Activated T-helper 2 cell treated with anti-CD3 and anti-CD28 coated beads, Interferon-gamma antibody, Interleukin-2, Interleukin-4, amounts not matched to agents 10 μg/mL and 5 μg/mL and 100 μg/mL, durations not matched to agents 14 hours and 24 hours and 36 hours (primary cell): ENCODE measurements at places on chromosomes 2 and 18. TPM values are rescaled to one million over a fixed set of nuclear protein-coding genes. Genes with fewer than 3 reads are reported as not detected.

- no peaks in the 10 kb centered on the region for H3K36me3 ChIP-seq
- H3K4me1 ChIP-seq = no peaks in the 10 kb centered on the region
- H3K27me3 ChIP-seq = no peaks in the 10 kb centered on the region
- no peak overlapping the region for H3K27ac ChIP-seq
These were observed 267.8 kb downstream of the PID1 start for GRCh38 chr2:229003256-229003655.

DNA sequence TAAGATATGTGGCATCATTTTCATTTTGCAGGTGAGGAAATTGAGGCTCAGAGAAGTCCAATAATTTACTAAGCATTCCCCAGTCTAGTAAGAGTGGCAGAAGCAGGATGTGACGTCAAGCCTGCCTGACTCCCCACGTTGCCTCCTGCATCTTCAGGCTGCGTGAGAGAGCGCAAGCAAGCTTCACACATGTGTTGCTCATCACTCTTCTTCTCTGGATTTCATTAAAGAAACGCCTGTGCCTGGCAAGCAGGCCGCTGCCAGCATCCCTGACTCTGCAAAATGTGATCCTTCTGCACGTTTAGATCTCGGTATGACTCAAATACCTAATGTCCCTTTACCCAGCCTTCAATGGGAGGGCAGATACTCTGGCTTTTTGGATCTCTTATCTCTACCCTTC is 96.8 kb downstream of the PRKCE start:
- H3K36me3 ChIP-seq = peaks cover 6% of the 10 kb centered on the region
- peaks cover 2% of the 10 kb centered on the region for H3K27me3 ChIP-seq
- H3K4me1 ChIP-seq = peaks cover 13% of the 10 kb centered on the region
- no peak overlapping the region for H3K4me3 ChIP-seq
- no peak overlapping the region for H3K27ac ChIP-seq

The KCNG2 gene
- not detected in 2 replicates for total RNA-seq

DNA sequence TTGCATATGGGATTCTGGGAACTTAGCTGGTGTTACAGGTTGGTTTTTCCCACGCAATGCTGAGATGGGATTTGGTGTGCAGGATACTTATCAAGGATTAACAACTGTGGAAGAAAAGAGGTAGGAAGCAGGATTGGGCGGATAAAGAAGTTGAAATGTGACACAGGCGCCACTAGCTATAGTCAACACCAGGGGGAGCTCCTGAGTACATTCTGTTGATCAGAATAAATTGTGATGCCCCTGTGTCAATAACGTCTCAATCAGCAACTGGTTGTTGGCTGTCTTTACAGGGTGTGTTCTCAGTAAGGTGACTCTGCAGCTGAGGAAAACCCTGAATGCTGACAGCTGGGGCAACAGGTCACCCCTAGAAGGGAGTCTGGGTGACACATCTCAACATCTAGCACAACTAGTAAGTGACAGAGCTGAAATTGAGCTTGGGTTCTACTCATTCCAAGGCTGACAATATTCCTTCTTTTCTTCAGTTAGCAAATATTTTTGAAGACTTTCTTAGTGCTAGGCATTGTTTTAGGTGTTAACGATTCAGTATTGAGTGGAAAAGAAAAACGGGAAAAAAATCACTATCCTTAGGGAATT is 143.0 kb downstream of the ARL6IP6 start:
- H3K36me3 ChIP-seq = no peaks in the 10 kb centered on the region
- no peaks in the 10 kb centered on the region for H3K27me3 ChIP-seq
- no peak overlapping the region for H3K27ac ChIP-seq
- no peak for DNase-seq
- H3K4me1 ChIP-seq = no peaks in the 10 kb centered on the region

GRCh38 chr2:35343135-35343534 is 1012.4 kb upstream of the CRIM1 start:
- H3K27ac ChIP-seq = no peak overlapping the region
- H3K4me3 ChIP-seq = no peak overlapping the region
- no peak for DNase-seq
- H3K27me3 ChIP-seq = no peaks in the 10 kb centered on the region

The MRO gene
- not detected in 2 replicates for total RNA-seq

The UGT1A10 gene
- total RNA-seq = not detected in 2 replicates

The CD226 gene
- total RNA-seq = 81.5 and 85.3 TPM in 2 replicates

The MYL1 gene
- total RNA-seq = not detected in 2 replicates

The DSC2 gene
- not detected in 2 replicates for total RNA-seq

DNA sequence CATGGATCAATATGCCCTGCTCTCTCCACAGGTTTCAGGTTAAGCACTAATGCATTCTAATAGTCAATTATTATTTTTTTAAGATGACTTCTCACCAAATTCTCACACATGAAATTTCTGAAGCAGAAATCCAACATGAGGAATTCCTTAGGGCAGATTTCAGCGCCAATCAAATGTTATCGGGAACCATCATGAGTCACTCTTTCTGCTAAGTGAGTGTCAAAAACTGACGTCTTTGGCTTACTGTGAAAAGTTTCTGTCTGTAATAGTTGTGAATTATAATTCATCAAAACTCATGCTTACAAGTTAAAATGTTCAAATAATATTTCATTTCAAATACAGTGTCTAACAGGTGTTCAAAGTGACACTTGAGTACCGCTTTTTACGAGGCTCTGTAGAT is 1038.6 kb downstream of the SOCS6 start:
- no peak overlapping the region for H3K27ac ChIP-seq
- no peak for DNase-seq
- H3K4me1 ChIP-seq = no peaks in the 10 kb centered on the region
- no peaks in the 10 kb centered on the region for H3K36me3 ChIP-seq
- H3K4me3 ChIP-seq = no peak overlapping the region

DNA sequence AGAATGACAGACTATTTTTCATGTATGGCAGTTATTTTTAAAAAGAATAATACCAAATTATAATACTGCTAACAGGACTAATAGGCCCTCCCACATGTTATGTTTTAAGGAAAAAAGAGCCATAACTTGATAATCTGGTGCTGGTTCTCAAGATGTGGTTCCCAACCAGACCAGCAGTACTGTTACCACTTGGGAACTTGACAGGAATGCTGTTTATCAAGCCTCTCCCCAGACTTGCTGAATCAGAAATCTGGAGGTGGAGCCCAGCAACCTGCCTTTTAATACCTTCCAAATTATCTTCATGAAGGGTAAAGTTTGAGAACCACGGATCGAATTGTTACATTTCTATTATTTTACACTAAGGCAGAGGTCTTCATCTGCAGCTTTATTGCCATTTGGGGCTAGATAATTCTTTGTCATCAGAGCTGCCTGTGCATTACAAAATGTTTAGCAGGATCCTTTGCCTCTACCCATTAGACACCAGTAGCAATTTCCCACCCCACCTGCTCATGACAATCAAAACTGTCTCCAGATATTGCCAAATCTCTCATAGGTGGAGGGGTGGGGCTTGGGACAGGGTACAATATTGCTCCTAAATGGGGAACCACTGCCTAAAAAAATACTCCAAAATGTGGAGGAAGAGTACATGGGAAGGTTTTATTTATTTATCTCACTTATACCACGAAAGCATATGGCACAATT is 629.6 kb downstream of the ARHGAP15 start:
- H3K4me3 ChIP-seq = no peak overlapping the region
- H3K27me3 ChIP-seq = no peaks in the 10 kb centered on the region
- DNase-seq = no peak
- H3K36me3 ChIP-seq = no peaks in the 10 kb centered on the region
- H3K4me1 ChIP-seq = peaks cover 2% of the 10 kb centered on the region
- H3K27ac ChIP-seq = no peak overlapping the region

GRCh38 chr18:65906621-65907034 is 155.8 kb downstream of the CDH7 start:
- no peak overlapping the region for H3K27ac ChIP-seq
- H3K27me3 ChIP-seq = no peaks in the 10 kb centered on the region
- H3K4me3 ChIP-seq = no peak overlapping the region
- no peak for DNase-seq
- no peaks in the 10 kb centered on the region for H3K4me1 ChIP-seq

GRCh38 chr2:212997526-212998020 is 153.8 kb downstream of the IKZF2 start:
- H3K27me3 ChIP-seq = peaks cover 18% of the 10 kb centered on the region
- DNase-seq = no peak
- no peak overlapping the region for H3K4me3 ChIP-seq

DNA sequence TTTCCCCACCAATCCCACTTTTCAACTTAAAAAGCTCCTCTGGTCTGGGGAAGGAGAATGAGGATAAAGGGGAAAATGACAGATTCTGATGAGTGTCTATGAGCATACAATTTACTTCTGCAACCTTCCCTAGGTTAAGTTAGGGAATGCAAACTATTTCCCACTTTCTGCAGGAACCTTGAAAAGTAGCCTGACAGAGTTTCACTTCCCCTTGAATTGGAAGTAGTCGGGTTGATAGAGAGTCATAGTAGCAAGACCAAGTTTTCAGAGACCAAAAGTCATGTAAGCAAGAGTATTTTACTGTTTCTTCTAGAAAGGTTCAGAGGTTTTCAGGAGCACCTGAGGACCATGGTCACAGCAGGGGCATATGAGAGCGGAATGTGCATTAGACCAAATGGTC is 815.1 kb downstream of the CPS1 start:
- H3K27me3 ChIP-seq = no peaks in the 10 kb centered on the region
- no peak overlapping the region for H3K4me3 ChIP-seq
- H3K36me3 ChIP-seq = no peaks in the 10 kb centered on the region
- H3K27ac ChIP-seq = no peak overlapping the region
- peaks cover 5% of the 10 kb centered on the region for H3K4me1 ChIP-seq

The ATOH8 gene
- 0.07 and 0.11 TPM in 2 replicates for total RNA-seq

- peaks cover 46% of the 10 kb centered on the region for H3K4me1 ChIP-seq
- no peaks in the 10 kb centered on the region for H3K27me3 ChIP-seq
- peaks cover 9% of the 10 kb centered on the region for H3K36me3 ChIP-seq
- DNase-seq = peak; percentile 73
These were observed at the start of the genes PECR and TMEM169 for GRCh38 chr2:216081487-216082116. TSS of gene PECR (minus strand) at chr2:216081809. CDS start at chr2:216081741, 68 bp downstream. TSS of gene TMEM169 (plus strand) at chr2:216081919. CDS start at chr2:216095964, 14,045 bp downstream.

DNA sequence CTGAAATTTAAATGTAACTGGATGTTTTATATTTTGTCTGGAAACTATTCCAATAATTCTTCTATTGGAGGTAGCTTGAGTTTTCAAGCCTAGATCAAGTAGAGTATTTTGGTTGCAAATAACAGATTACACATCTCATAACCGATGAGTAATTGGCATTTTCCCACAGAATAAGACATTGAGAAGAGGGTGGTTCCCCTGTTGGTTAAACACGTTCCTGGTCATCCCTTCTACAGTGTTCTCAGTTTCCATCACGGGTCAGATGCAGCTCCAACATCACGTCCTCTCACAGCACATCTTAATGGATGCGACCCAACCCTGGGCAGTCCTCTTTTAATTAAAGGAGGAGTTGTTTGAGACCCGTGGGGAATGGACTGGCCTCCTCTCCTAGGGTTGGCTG is 149.0 kb upstream of the ZNF516 start:
- no peak overlapping the region for H3K4me3 ChIP-seq
- H3K27me3 ChIP-seq = peaks cover 11% of the 10 kb centered on the region
- no peaks in the 10 kb centered on the region for H3K4me1 ChIP-seq
- H3K36me3 ChIP-seq = no peaks in the 10 kb centered on the region
- H3K27ac ChIP-seq = no peak overlapping the region

DNA sequence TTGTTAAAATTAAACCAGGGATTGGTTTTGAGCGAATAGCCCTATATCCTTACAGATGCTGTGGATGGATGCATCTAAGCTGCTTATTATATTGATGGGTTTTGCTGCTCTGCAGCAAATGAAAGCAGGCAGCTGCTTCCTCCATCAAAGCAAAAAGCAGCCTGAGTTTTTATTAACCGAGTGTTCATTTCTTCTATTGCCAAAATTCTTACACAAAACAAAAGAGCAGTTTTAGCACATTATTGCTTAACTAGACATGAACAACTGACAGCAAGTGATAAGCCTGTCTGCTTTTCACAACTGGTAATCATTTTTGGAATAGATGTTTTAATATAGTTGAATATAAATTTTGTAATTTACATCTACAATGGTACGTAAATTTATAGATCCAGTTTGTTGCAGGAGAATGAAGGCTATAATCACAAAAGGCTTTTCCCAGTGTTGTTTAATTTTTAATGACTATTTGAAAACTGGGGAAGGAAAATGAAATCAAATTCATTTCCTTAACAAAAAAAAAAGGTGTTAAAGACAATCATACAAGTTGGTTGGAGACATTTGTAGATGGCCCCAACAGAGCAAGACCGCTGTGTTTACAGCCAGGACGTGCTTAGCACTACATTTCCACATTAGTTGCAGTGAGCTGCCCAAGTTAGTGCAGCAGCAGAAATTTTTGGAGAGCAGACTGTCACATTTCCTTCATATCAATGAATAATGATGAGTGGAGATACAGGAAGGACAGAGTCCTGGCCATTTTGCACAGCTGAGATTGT is 253.6 kb upstream of the SIX3 start:
- no peak overlapping the region for H3K27ac ChIP-seq
- DNase-seq = no peak
- H3K36me3 ChIP-seq = no peaks in the 10 kb centered on the region
- peaks cover 2% of the 10 kb centered on the region for H3K4me1 ChIP-seq
- no peak overlapping the region for H3K4me3 ChIP-seq

DNA sequence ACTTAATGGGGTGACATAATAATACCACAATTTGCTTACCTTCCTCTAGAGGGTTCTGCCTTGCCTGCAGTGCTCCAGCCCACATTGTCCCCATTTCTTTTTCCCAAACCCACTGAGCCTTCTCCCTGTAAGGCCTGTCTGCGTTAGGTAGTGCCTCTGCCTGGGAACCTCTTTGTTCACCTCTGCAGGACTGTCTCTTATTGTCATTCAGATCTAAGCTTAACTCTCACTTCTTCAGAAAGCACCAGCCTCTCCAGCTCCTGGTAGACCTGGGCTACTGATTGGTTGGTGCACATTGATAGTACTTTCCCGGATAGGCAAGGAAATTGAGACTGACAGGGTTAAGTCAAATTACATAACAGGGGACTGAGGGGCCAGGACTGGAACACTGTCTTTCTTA is 49.1 kb downstream of the CCDC85A start:
- H3K4me1 ChIP-seq = no peaks in the 10 kb centered on the region
- no peaks in the 10 kb centered on the region for H3K36me3 ChIP-seq
- DNase-seq = no peak
- H3K27me3 ChIP-seq = no peaks in the 10 kb centered on the region
- H3K4me3 ChIP-seq = no peak overlapping the region
- no peak overlapping the region for H3K27ac ChIP-seq

The CHRNG gene
- not detected in 2 replicates for total RNA-seq

- no peak overlapping the region for H3K4me3 ChIP-seq
- no peak for DNase-seq
- no peak overlapping the region for H3K27ac ChIP-seq
- no peaks in the 10 kb centered on the region for H3K4me1 ChIP-seq
These were observed 298.4 kb downstream of the EXOC6B start for GRCh38 chr2:72527424-72527823.

The SPAG16 gene
- 7.5 and 8.0 TPM in 2 replicates for total RNA-seq

GRCh38 chr18:33700513-33700976 is 122.5 kb downstream of the ASXL3 start:
- no peaks in the 10 kb centered on the region for H3K4me1 ChIP-seq
- H3K4me3 ChIP-seq = no peak overlapping the region
- no peaks in the 10 kb centered on the region for H3K27me3 ChIP-seq
- no peak for DNase-seq
- H3K27ac ChIP-seq = no peak overlapping the region
- no peaks in the 10 kb centered on the region for H3K36me3 ChIP-seq
